ENCODE measurements at places on chromosomes 2 and 18.

DNA sequence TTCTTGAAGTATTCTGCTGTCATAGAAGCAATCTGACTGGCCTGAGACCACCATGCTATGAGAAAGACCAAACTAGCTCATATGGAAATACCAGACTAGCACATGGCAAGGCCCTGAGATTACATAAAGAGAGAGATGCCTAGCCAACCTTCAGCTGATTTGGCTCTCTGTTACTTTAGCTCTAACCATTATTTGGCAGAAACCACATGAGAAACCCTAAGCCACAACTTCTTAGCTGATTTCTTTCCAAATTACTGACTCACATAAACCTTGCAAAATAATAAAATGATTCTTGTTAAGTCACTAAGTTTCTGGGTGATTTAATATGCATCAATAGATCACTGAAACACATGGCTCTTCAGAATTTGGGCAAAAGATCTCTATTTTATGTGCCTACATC lies 295.0 kb upstream of the ZNF521 start:
- no peak for DNase-seq

GRCh38 chr2:1781291-1782080 lies 37.2 kb upstream of the PXDN start:
- no peak for DNase-seq

DNA sequence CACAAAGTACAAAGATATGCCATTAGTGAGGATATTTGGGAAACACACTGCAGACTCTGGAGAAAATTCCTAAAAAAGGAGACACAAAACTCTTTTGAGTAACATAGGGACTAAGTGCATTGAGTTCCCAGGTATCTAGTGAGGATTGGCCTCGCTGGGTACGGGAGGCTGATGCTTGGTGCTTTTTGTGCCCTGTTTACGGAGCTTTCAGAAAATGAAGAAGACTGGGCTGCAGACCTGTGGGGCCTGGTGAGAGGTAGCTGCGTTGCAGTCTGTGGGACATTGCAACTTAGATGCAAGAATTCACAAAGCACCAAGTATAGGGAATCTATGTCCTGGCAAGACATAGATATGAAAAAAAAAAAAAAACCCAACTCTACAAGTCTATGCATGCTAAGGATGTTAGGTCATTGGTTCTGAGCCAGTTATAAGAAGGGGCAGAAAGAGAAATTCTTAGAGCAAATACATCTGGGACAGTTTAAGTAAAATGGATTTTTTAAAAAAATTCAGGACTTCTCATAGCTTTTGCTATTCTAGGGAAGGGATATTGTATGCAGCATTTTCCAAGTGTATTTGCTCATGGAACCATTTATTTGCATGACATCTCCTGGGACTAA lies 156.0 kb downstream of the SLC4A3 start:
- no peak for DNase-seq

GRCh38 chr18:68734308-68734707 lies 19.4 kb upstream of the TMX3 start:
- DNase-seq, result no peak

DNA sequence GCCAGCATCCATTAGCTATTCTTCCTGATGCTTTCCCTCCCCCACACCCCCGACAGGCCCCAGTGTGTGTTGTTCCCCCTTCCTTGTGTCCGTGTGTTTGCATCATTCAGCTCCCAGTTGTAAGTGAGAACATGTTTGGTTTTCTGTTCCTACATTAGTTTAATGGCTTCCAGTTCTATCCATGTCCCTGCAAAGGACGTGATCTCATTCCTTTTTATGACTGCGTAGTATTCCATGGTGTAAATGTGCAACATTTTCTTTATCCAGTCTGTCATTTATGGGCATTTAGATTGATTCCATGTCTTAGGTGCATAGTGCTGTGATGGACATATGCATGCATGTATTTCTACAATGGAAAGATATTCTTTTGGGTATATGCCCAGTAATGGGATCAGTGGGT lies 104.7 kb downstream of the TMEM185B start:
- no peak for DNase-seq

- no peak for DNase-seq
Observed at GRCh38 chr2:197354169-197354558, 43.6 kb upstream of the ANKRD44 start.

- no peak for DNase-seq
Observed at GRCh38 chr2:176552501-176553135, 283.4 kb downstream of the MTX2 start.

GRCh38 chr18:55953326-55953725 lies 365.3 kb upstream of the TCF4 start:
- no peak for DNase-seq

GRCh38 chr2:70639841-70640436 lies 86.3 kb upstream of the TGFA start:
- DNase-seq, result no peak

DNA sequence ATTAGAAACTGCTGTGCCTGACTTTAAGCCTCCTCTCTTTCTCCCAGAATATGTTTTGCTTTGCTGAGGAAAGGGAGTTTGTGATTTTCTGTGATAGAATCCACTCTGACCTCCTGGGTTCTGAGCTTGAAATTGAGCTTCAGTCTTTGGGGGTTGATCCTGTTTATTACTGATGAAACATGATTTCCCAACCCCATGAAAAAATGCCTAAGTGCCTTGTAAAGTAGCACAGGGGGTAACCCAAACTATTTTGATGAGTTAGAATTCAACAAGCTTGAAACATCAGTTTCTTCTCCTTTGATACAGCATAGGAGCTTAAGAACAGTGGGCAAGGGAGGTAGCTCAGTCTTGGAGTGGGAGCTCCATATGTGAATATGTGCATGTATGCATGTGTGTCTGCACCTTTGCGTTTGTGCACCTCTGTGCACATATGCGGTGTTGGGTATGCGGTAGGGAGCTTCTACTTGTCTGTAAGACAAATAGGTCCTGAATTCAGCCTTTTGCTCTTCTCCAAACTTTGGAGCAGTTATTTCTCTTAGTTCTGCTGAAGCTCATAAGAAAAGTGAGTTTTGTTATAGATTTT lies 364.6 kb downstream of the OSR1 start:
- DNase-seq, result no peak

- DNase-seq, result no peak
Observed at GRCh38 chr2:241867776-241868420, 1.6 kb upstream of the RTP5 start.

DNA sequence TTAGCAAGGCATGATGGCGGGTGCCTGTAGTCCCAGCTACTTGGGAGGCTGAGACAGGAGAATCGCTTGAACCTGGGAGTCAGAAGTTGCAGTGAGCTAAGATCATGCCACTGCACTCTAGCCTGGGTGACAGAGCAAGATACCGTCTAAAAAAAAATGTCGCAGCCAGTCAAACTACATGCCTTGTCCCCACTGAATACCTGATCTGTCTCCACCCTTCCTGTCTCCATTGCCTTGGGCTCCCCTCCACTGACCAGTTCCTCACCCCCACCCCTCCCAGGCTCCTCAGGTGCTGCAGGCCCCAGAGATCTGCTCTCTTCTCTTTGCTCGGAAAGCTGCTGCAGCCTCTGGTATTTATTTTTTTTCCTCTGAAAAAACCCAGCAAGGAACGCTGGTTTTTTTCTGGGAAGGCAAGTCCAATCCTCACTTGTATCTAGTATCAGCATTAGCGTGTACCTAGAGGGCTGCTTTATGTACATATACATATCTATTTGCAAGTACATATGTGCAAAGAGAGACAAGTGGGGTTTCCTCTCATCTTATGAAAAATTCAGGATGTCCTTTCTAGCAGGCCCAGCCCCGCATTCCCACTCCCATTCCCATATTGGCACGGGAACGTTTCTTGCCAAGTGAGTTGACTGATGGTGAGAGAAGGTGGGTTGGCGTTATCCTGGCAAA lies 4.4 kb downstream of the PSD4 start:
- DNase-seq, result no peak

DNA sequence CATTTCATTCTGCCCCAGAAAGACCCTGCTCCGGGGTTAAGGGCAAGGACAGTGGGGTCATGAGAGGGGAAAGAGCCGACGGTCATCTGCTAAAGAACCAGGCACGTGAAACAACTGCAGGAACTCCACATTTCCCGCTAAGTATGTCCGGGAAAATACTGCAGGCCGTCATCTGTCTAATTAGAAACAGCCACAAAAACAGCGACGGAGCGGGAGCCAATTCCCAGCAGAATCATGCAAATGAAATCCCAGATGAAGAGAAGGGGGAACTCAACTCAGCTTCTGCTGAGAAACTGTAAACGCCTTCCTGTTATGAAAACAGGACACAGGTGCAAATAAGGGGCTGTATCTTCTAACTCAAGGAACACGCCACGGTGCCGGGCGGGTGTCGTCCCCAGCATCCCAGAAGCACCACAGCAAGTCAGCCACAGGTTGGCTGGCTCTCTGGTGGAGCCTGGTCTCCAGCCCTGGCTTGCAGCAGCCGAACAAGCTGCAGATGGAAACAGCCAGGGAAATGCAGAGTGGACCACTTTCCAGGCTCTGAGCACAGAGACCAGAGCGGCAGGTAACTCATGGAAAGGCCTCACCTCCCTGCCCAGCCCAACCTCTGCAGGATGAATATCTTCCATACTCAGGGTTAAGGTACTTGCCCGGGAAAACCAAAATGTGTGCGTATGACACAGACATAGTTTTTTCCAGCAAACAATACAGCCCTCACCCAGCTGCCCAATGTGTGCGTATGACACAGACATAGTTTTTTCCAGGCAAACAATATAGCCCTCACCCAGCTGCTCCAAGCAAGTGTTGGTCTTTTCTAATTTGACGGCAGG lies 28.9 kb downstream of the PXDN start:
- no peak for DNase-seq

DNA sequence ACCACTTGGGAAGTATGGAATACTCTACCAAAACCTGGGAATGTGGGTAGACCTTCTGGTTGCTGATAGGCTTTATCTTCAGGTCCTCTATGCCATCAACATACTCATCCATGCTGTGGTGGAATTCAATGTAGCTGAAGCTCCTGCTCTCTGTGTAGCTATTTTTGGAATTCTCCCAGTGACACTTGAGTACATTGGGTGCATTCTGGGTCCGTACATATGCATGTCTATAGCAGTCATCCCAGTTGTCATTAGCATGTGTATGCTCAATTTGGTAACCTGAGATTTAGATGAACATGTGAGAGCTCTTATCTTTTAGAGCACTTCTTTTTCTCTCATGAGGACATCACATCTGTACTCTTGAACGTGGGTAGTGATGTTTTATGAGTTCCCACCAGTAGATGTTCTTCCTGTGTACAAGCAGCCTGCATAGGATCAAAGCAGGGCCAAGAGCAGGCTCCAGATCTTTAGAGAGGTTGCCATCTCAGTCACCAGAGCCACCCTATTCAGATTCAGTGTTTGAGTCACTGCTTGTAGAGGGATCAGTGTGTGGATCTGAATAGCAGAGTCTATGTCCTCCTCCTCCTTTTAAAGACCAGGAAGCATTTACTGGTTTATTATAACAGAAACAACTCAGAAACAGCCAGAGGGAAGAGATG lies 65.9 kb downstream of the MGAT5 start:
- DNase-seq, result no peak

- DNase-seq, result no peak
Observed at GRCh38 chr2:134252092-134252750, 1.7 kb upstream of the MGAT5 start.

All from NCI-H2107 (cell line).